Natural killer cell (primary cell): ENCODE measurements at places on chromosomes 6 and 20. TPM values are rescaled to one million over a fixed set of nuclear protein-coding genes. Genes with fewer than 3 reads are reported as not detected.

GRCh38 chr6:128461501-128461900 lies 58.9 kb downstream of the PTPRK start:
- H3K4me1 ChIP-seq: no peaks in the 10 kb centered on the region
- no peak overlapping the region for H3K4me3 ChIP-seq
- DNase-seq: no peak
- H3K27ac ChIP-seq: no peak overlapping the region
- no peaks in the 10 kb centered on the region for H3K36me3 ChIP-seq
- no peaks in the 10 kb centered on the region for H3K27me3 ChIP-seq

Gene MEI4
- total RNA-seq: not detected

GRCh38 chr6:149560736-149561135 lies 5.4 kb upstream of the GINM1 start:
- no peaks in the 10 kb centered on the region for H3K4me1 ChIP-seq
- H3K27me3 ChIP-seq: no peaks in the 10 kb centered on the region
- H3K4me3 ChIP-seq: no peak overlapping the region
- no peak for DNase-seq
- no peaks in the 10 kb centered on the region for H3K36me3 ChIP-seq
- no peak overlapping the region for H3K27ac ChIP-seq

Gene FAXC
- not detected for total RNA-seq

GRCh38 chr6:23584134-23584763 lies 541.8 kb upstream of the NRSN1 start:
- H3K27ac ChIP-seq: no peak overlapping the region
- no peaks in the 10 kb centered on the region for H3K4me1 ChIP-seq
- DNase-seq: no peak
- H3K27me3 ChIP-seq: no peaks in the 10 kb centered on the region
- H3K36me3 ChIP-seq: no peaks in the 10 kb centered on the region

Gene SALL4
- total RNA-seq: 0.42 TPM

Gene DDX43
- total RNA-seq: not detected

Gene BACH2
- total RNA-seq: 32.1 TPM

DNA sequence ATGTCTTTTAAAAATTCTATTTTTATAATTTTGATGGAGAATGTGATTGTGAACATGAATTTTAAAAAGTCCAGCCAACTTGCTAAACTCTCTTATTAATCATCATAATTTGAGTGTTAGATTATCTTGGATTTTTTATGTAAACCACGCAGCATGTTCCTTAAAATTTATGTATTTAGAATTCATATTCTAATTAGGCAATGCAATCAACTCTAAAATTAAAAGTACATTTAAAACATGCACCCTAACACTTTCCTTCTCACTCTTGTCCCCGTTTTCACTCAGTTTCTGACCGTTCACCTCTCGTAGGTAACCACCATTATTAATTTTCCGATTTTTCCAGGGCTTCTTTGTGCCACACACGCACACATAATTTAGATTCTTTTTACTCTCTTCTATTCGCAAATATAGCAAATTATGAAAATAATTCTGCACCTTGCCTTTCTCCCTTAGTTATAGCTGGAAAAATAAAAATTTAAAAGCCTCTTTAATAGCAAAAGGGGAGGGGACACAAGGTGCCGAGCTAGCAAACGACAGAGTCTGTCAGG lies 329 bp upstream of the ZKSCAN3 start:
- no peak for DNase-seq
- no peaks in the 10 kb centered on the region for H3K36me3 ChIP-seq
- no peaks in the 10 kb centered on the region for H3K27me3 ChIP-seq
- peak overlapping the region; percentile 75 for H3K4me3 ChIP-seq
- H3K4me1 ChIP-seq: peaks cover 12% of the 10 kb centered on the region

Gene CABLES2
- total RNA-seq: 8.4 TPM

DNA sequence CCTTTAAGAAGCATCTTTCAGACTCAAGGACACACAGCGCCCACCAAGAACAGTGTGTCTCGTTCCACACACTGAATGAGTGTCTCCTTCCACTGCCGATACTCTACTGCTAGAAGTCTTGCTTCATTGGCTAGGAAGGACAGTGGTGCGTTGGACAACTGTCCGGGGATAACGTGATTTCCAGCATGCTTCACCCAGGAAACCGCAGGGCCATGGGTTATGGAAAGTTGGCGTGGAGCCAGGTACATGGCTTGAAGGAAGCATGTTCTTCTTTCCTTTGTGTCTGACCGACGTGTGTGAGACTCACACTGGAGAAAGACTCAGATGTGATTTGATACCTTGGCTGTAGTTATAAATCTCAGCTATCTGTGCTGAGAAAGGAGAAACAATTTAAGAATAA lies 73.2 kb downstream of the SMOC2 start:
- H3K36me3 ChIP-seq: no peaks in the 10 kb centered on the region
- no peak for DNase-seq
- H3K27me3 ChIP-seq: no peaks in the 10 kb centered on the region
- H3K27ac ChIP-seq: no peak overlapping the region

Gene CENPW
- 1.4 TPM for total RNA-seq

DNA sequence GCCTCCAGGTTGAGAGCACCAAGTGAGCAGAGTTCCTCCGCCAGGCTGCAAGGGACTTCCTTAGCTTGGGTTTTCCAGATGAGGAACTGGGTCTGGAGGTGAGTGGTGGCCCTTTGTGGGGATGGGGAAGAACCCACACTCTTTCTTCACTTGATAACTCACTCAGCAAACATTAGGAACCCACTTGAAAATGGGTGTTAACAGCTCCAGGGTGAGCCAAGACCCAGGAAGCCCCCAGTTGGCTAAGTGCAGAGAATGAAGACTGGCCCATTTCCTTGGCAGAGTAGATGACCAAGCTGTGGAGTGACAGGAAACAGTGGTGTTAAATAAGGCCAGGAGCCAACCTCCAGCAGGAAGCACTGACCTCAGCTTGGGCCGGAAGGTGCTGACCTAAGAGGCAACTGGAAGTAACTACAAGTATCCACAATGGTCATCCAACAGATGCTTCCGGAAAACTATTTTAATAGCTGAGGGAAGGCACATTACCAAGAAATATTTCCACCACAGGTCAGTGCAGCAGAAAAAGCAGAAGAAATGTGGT lies 22.7 kb downstream of the MRPL14 start:
- no peak overlapping the region for H3K27ac ChIP-seq
- no peak for DNase-seq
- no peaks in the 10 kb centered on the region for H3K27me3 ChIP-seq
- no peak overlapping the region for H3K4me3 ChIP-seq
- H3K36me3 ChIP-seq: peaks cover 16% of the 10 kb centered on the region

DNA sequence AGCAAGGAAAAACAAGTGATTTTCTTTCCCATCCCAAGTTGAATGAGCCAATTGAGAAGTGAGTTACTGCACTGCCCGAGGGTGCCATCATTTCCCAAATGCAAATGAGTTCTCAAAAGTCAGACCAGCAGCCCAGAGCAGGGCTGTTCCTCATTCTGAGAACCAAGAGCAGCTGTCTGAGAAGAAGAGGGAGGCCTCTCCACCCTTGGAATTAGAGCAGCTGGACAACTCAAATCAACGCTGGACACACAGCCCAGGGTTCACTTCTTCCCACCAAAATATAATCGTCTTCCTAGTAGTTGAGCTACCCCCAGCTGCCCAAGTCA lies 4.6 kb upstream of the PREX1 start:
- H3K27ac ChIP-seq: no peak overlapping the region
- H3K36me3 ChIP-seq: no peaks in the 10 kb centered on the region
- peaks cover 15% of the 10 kb centered on the region for H3K4me1 ChIP-seq
- no peak overlapping the region for H3K4me3 ChIP-seq
- no peaks in the 10 kb centered on the region for H3K27me3 ChIP-seq

Gene ABHD16B
- total RNA-seq: not detected

DNA sequence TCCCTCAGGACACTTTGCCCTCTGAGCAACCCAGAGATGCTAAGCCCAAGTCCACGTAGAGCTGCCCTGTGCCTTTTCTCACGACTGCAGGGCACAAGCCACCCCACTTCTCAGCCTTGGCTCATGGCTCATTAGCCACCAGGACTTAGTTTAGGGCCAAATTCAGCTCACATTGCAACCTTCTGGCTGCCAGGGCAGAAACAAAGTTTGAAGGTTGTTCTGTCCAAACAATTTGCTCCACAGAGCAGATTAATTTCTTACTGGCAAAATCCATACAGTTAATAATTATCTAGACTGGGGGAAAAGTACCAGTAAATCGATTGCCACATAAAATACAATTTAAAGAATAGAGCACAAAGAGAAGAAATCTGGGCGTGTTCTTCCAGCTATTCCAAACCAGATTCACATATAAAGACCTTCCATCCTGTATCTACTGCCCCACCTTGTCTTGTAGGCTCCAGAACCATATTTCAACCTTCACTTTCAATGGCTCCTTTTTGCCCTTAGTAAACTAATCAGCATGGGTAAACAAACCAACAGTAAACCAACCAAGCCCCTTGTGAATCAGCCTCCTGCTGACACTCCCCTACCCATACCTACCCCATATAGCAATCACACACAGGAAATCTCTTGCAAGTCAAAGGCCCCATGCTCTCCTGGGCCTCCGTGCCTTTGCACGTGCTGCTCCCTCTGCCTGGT lies 101.9 kb downstream of the QRSL1 start:
- no peaks in the 10 kb centered on the region for H3K27me3 ChIP-seq
- no peaks in the 10 kb centered on the region for H3K4me1 ChIP-seq
- H3K27ac ChIP-seq: no peak overlapping the region
- H3K36me3 ChIP-seq: no peaks in the 10 kb centered on the region

GRCh38 chr20:17024513-17025119 lies 202.2 kb upstream of the PCSK2 start:
- H3K4me1 ChIP-seq: no peaks in the 10 kb centered on the region
- H3K27me3 ChIP-seq: no peaks in the 10 kb centered on the region
- H3K4me3 ChIP-seq: no peak overlapping the region

DNA sequence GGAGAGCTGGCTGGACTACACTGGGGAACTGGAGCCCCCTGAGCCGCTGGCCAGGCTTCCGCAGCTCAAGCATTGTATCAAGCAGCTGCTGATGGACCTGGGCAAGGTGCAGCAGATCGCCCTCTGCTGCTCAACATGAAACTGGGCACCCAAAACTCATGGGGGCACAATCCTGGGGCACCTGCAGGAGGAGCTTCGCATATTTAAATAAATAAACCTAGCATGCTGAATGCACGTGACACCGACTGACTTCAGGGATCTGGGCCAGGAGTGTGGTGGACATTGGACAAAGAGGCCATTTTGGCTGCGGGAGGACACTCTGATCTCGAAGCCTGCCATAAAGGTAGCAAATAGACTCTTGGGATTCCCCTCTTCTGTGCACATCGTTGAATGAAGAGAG lies 6.8 kb downstream of the SCAND1 start:
- peaks cover 5% of the 10 kb centered on the region for H3K4me1 ChIP-seq
- no peaks in the 10 kb centered on the region for H3K27me3 ChIP-seq
- peak; percentile 53 for DNase-seq
- H3K36me3 ChIP-seq: peaks cover 32% of the 10 kb centered on the region
- H3K27ac ChIP-seq: no peak overlapping the region
- H3K4me3 ChIP-seq: no peak overlapping the region

GRCh38 chr6:99344289-99344688 lies 5.2 kb downstream of the FAXC start:
- peaks cover 5% of the 10 kb centered on the region for H3K27me3 ChIP-seq
- no peaks in the 10 kb centered on the region for H3K4me1 ChIP-seq
- no peaks in the 10 kb centered on the region for H3K36me3 ChIP-seq
- DNase-seq: no peak

Gene NKAPL
- not detected for total RNA-seq

Gene SLC17A3
- 1.5 TPM for total RNA-seq

DNA sequence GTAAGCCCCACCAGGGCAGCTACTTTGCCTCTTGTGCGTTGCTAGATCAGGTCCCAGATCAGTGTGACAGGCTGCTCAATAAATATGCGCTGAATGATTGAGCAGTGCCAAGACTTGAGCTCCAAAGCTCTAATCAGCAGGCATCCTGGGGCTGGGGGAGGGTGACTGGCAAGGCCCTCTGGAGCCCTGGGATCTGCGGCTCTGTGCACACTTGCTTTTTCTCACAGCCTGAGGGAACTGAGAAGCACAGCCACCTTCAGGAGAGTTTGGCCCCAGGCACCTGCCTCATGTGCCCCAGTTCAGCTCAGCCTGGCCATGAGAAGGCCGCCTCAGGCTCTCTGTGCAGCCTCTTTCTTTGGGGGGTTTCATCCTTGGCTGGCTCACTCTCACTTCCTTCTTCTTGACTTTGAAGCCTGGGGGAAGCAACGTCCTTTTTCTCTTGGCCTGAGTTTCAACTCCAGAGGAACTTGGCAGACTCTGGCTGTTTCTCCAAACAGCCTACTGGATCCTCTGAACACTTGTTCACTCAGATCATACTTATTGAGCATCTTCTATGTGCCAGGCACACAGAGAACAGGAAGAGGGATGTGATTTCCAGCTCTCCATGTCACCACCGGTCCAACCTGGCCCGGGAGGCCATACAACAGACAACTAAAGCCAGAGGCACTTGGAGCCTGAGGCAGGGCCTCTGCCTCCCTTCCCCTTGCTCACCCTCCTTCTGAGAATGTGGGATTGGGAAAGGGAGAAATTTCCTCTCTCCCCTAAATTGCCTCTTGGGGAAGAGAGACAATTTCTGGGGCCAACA lies 114.0 kb downstream of the VEGFA start:
- H3K27ac ChIP-seq: no peak overlapping the region
- no peaks in the 10 kb centered on the region for H3K36me3 ChIP-seq
- no peaks in the 10 kb centered on the region for H3K27me3 ChIP-seq
- H3K4me3 ChIP-seq: no peak overlapping the region
- no peaks in the 10 kb centered on the region for H3K4me1 ChIP-seq

- no peaks in the 10 kb centered on the region for H3K4me1 ChIP-seq
- no peaks in the 10 kb centered on the region for H3K27me3 ChIP-seq
- no peak for DNase-seq
Observed at GRCh38 chr6:80608881-80609280, 502.4 kb downstream of the BCKDHB start.

DNA sequence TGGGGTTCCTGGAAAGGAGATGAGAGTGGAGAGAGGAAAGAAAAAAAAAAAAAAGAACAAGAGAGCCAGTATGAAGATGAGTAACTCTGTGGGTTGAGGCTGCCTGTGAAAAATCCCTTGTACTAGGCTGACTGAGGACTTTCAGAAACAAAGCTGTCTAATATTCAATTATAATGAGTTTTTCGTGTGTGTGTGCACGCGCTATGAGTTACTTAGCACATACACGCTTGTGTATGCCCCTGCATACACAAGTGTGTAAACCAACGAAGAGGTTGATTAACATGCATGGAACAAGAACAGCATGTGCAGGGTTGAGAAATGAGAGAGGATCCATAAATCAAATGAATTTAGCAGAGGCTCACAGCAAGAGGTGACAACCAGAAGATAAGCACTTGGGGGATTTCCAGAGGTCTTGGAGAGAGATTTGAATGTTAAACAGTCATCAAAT lies 4.8 kb upstream of the RBPJL start:
- H3K27me3 ChIP-seq: peaks cover 5% of the 10 kb centered on the region
- DNase-seq: no peak
- no peak overlapping the region for H3K27ac ChIP-seq

Gene CTCFL
- total RNA-seq: not detected

DNA sequence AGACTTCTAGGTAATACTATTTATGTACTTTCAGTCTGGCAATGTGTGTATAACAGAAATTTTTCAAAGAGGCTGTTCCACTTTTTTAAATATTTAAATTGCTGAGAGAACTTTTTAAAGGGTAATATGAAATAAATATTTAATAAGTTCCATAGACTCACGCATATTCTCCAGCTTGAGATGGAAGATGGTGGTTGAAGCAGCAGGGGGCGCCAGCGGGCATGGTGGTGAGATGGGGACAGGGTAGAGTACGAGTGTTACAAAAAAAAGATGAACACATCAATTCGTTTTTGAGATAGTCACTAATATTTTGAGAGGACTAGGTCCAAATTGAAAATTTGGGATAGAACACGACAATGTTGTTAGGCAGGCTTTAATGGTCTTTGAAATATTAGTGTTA lies 68.4 kb downstream of the RSPO3 start:
- no peaks in the 10 kb centered on the region for H3K4me1 ChIP-seq
- no peaks in the 10 kb centered on the region for H3K36me3 ChIP-seq
- no peak overlapping the region for H3K4me3 ChIP-seq
- H3K27me3 ChIP-seq: no peaks in the 10 kb centered on the region
- DNase-seq: peak; percentile 51
